ENCODE measurements at places on chromosomes 6 and 20.

- DNase-seq, result no peak
These were observed 70.0 kb downstream of the FAM50B start for GRCh38 chr6:3919130-3919628.

GRCh38 chr20:32832664-32833063 is 12.9 kb downstream of the MAPRE1 start:
- no peak for DNase-seq

GRCh38 chr6:133892813-133893691 is 4.1 kb downstream of the TCF21 start:
- no peak for DNase-seq

GRCh38 chr6:25490018-25490801 is 161.8 kb upstream of the SCGN start:
- DNase-seq, result peak; percentile 55

DNA sequence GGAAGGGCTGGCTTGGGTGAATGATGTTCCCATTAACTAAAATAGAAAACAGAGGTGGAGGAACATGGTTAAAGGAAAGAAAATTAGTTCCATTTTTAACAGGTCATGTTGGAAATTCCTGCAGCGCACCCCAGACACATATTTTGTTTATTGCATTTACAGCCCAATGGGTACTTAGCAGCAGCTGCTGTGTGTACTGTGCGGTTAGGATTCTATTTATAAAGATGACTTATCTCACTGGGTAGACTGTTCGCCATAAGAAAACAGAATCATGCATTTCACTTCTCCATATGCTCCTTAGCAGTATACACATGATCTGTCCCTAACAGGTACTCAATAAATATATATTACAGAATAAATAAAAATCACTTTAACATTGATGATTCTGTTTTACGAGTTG is 135.8 kb downstream of the SLC35F1 start:
- DNase-seq, result no peak

GRCh38 chr20:7214081-7214740 is 446.7 kb downstream of the BMP2 start:
- no peak for DNase-seq

DNA sequence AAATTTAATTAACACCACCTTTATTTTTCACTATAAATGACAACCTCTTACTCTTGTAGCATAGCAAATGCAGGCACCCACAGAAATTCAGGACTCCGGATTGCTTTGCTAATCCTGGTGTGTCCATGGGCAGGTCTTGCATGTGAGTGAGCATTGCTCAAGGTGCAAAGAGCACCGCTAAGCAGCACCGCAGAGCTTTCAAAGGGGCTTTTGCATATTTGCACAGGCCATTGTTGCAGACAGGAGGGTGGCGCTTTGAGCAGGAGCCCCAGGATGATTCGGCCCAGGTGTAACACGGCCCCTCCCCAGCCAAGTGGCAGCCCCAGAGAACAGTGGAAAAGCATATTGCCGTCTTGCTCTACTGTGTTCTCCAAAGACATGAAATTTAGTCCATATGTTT is 293.2 kb downstream of the NRN1 start:
- DNase-seq, result no peak

DNA sequence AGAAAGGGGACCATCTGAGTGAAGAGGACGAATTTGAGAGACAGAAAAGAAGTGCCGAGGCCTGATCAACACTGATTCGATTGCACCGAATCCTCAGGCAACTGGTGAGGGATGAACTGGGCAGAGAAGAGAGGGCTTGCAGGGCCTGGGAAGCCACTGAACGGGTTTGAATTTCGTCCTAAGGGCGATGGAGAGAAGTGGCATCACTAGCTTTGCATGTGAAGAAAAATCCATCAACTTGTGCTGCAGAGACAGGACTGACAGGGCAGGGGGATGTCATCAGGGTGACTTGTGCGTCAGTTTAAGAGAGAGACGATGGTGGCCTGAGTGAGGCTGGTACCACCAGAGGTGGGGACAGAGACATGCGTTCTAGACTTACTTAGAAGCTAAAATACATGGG is 73.7 kb upstream of the SLC22A23 start:
- DNase-seq, result no peak

GRCh38 chr20:44467289-44467883 is 8.3 kb upstream of the TTPAL start:
- no peak for DNase-seq

All from T-cell (primary cell).